Activated CD4-positive, CD25-positive, alpha-beta regulatory T cell treated with anti-CD3 and anti-CD28 coated beads, Interleukin-2, amount 50 U/mL, for 72 hours (primary cell): ENCODE measurements at places on chromosomes 5 and 9.
A peak's percentile ranks its signal among the peaks of the same experiment; 100 is the strongest.

GRCh38 chr5:17315710-17316221 is 98.3 kb downstream of the BASP1 start:
- no peak for DNase-seq

GRCh38 chr5:95591490-95591901 is 28.4 kb upstream of the GPR150 start:
- no peak for DNase-seq

- no peak for DNase-seq
Measured at GRCh38 chr5:91151947-91152346, 231.2 kb downstream of the ARRDC3 start.

DNA sequence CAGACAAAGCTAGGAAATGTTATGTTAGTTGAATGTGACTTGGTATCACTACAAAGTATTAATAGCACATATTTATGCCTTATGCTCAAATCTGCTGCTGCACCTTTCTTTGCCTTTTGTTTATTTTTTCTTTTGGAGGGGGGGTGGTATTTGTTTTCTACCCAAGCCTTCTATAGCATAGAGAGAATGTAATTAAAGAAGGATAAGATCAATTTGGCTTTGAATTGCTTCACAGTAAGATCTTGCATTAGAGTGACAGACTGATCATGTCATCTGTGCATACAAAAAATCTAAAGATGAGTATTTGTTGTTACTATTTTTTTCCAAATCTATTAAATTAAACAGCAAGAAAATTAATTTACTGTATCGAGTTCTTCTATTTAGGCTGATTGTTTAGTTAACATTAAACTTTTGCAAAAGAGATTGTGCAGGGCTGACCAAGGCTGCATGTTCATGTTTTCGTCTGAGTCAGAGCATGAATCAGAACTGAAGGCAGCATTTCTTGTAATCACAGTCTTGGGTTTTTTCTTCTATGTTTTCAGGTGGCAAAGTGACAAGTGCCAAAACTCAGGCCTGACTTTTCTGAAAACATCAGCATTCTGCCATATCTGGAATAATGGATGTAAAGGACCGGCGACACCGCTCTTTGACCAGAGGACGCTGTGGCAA is 1007.1 kb upstream of the WWC1 start:
- no peak for DNase-seq

DNA sequence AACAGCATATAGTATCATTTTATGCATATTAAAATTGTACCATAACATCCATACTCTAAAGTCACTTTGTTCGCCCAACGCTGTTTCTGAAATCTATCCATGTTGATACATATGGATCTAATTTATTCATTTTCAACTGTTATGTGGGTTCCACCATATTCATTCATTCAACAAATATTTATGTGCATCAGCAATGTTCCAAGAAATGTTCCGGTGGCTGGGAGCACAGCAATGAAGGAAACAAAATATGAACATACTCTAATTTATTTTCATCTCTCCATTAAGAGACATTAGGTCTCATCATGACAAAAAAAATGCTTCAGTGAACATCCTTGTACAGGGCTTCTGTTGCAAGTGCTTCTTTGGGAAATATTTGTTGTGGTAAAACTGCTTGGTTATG is 75.4 kb downstream of the MARCHF3 start:
- no peak for DNase-seq

DNA sequence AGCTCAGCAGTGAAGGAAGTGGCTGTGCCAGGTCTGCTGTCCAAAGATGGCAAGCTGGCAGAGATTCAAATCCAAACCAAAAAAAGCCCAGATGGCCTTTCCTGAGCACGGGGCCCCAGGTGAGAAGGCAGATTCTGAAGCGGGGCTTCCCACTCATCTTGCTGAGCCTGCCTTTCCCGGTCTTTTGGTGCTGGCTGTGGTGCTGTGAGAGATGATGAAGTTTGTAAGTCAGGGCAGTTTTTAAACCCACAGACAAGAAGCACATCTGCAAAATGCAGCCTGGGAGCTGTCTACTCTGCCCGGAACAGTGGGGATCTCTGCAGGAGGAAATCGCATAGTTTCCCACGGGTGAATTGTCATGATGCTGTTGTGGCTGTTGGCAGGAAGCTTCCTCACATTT is 85.0 kb upstream of the IRX4 start:
- DNase-seq, result no peak

- DNase-seq, result no peak
Measured at GRCh38 chr5:113939988-113940387, 421.9 kb upstream of the KCNN2 start.

- DNase-seq, result no peak
Measured at GRCh38 chr9:93911801-93912554, 43.2 kb downstream of the BARX1 start.

GRCh38 chr5:125186911-125187375 is 440.5 kb upstream of the ZNF608 start:
- DNase-seq, result no peak

- DNase-seq, result no peak
Measured at GRCh38 chr9:116705531-116705930, 18.4 kb downstream of the TRIM32 start.

GRCh38 chr5:97105501-97106215 is 36.8 kb downstream of the LIX1 start:
- no peak for DNase-seq

DNA sequence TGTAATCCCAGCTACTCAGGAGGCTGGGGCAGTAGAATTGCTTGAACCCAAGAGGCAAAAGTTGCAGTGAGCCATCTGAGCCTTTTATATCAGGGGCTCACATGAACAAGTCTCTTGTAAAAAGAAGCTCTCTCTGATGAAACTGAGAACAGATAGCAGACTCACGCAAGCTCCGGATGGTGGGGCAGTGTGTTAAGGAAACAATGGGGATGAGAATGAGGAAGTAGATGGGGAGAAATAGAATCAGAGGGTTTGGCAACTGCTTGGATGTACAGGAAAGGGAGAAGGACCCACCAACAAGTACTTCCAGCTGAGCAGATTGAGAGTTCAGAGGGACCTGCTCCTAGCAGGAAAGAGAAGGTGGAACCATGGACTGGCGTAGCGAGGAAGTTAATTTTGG is 18.6 kb downstream of the TMEM252 start:
- no peak for DNase-seq

- DNase-seq, result no peak
Measured at GRCh38 chr9:18319918-18320445, 154.0 kb upstream of the ADAMTSL1 start.

DNA sequence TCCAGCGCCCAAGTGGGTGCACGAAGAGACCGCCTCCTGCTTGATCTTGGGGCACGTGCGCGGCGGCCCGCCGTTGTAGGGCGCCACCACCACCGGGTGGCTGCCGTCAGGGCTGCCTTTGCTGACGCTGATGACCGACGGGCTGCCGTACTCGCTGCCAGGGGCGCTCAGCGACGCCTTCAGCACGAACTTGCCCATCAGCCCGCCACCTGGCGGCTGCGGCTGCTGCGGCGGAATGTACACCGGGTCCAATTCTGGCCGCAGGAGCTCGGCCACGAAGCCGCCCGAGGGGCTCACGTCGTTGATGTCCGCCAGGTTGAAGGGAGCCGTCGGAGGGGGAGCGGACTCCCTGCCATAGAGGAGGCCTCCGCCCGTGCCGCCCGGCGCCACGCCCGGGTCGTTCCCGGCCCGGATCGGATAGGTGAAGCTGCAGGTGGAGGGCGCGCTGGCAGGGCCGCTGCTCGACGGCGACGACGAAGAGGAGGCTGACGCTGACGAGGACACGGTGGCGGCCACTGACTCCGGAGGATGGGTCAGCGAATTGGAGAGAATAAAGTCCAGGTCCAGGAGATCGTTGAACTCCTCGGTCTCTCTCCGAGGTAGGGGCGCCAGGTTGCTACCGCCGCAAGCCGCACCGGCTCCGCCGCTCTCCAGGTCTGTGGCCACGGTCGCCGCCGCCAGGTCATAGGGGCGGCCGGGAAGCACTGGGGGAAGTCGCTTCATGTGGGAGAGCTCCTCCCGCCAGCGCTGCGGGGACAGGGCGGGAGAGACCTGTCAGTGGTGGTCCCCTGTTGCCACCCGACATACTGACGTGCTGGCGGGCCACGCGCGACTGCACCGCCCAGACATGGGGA is 1.8 kb downstream of the KLF4 start:
- DNase-seq, result no peak

DNA sequence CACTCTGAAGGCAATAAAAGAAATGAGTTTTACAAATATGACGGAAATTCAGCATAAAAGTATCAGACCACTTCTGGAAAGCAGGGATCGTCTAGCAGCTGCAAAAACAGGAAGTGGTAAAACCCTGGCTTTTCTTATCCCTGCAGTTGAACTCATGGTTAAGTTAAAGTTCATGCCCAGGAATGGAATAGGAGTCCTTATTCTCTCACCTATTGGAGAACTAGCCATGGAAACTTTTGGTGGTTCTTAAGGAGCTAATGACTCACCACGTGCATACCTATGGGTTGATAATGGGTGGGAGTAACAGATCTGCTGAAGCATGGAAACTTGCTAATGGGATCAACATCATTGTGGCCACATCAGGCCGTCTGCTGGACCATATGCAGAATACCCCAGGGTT is 93.5 kb upstream of the RGMB start:
- no peak for DNase-seq

DNA sequence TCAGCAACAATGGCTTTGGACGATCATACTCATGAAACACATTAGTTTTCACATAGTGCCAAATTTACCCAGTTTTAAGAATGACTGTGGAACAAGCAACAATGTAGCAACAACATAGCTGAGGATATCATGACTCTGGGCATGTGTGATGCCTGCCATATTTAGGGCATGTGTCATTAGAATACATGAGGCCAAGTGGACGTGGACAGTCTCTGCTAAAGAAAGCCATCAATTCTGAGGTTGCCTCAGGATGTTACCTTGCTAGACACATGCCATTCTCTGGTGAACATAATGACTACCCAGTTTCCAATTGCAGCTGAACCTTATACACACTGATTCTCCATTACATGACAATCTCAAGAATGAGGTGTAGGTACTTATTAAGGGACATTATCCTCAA is 103.3 kb upstream of the ADAMTS19 start:
- DNase-seq, result no peak

- DNase-seq, result peak; percentile 58
Measured at GRCh38 chr9:272251-273213, 57.9 kb downstream of the DOCK8 start.

GRCh38 chr5:154937186-154937717 is 759 bp downstream of the GEMIN5 start:
- no peak for DNase-seq

DNA sequence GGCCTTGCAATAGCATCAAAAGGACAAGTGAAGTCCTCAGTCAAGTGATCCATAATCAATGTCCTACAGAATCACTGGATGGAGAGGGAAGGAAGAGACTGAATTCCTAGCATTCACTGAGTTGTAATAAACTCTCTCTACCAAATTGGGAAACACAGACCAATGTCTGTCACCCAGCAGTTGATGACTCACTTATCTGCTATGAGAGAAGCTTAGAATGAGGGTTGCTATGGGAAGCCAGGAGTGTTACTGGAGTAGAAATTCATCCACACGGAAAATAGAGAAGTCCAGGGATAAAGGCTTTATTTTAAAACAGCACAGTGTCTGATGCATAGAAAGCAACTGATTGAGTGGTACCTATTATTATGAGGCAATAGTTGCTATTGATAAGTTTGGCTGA is 407.4 kb downstream of the BRINP1 start:
- no peak for DNase-seq

GRCh38 chr9:8815931-8816330 is 1016.4 kb upstream of the DMAC1 start:
- DNase-seq, result no peak

- no peak for DNase-seq
Measured at GRCh38 chr5:111379391-111379816, 132.9 kb downstream of the STARD4 start.

DNA sequence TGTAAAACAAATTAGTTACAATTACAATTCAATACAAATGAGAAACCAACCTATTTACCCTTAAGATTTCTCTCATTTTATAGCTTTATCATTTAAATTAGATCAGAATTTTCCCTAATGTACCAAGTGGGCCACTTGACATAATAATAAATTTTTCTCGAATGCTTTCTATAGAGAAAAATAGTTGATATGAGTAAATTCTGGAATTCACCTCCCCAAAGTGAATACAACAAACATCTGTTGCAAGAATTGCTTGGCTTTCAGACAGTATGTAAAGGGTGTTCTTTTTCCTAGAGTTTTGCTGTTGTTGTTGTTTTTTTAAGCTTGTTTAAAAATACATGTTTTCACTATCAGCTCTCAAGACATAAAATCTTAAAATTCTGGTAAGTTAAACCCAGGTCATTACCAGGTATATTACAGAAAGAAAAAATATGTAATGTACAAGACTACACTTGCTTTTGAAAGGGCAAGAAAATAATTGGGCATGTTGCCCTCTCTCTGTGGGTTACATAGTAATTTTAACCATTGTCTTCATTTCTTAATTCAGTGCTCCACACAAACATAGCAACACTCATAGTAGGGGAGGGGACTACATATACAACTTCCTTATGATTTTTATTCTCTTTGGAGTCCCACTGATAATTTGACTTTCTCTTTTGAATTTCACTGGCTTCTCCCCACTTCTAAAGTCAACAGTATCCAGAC is 200.6 kb downstream of the ARL15 start:
- DNase-seq, result no peak

DNA sequence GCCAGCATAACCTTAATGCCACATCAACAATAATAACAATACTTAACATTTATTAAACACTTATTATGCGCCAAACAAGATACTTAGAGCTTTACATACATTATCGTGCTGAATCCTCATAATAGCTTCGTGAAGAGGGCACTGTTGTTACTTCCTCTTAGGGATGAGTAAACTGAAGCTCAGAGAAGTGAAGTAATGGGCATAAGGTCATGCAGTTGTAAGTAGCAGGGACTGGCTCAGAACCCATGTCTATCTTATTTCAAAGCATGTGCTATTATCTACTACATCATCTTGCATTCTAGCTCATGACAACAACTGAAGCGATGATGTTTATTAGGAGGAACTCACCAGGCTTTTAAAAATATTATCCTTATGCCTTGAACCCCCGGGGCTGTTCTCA is 34.9 kb upstream of the PPP3R2 start:
- no peak for DNase-seq

GRCh38 chr5:141100243-141100805 is at the start of gene PCDHB3:
PCDHB3 (plus strand) TSS chr5:141100473; CDS start chr5:141100650, 177 bp downstream.
- DNase-seq, result peak; percentile 35

DNA sequence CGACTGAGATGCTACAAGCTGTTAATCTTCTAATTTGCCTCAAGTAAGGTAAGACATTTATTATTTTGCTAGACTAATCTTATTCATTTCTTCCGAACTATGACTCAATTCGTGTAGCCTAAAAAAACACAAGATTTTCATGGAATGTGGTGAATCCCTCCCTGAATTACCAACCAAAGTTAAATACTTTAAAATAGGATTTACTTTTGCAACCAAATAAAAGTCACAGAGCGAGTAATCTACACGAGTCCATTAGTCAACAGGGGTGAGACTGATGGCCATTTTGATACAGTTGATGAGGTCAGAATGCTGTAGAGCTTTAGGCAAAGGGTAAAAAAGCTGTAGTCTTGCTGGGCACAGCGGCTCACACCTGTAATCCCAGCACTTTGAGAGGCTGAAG is 13.1 kb upstream of the BNC2 start:
- no peak for DNase-seq

DNA sequence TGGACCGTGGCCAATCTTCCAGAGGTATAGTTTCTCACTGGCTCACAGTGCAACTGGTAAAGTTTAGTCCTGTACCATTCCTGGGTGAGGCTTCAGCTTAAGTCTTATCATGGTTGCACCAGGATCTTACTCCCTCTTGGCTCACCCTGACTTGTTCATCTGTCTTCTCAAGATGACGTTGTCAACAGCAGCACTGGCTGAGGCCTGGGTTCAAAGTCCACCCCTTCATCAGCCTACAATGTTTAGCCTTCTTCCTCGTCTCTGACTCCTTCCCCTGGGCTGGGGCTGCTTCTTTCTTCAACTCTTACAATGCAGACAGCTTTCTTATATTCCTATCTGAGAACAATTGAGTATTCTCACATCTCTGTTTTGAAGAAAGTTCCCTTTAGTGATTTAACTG is 311.1 kb upstream of the CLINT1 start:
- no peak for DNase-seq
